GM03348 (cell line): ENCODE measurements at places on chromosomes 3 and 15.

- no peak for DNase-seq
Measured at GRCh38 chr3:12829886-12830784, 11.2 kb downstream of the RPL32 start.

- DNase-seq = no peak
Measured at GRCh38 chr3:127062926-127063325, 80.0 kb downstream of the PLXNA1 start.

DNA sequence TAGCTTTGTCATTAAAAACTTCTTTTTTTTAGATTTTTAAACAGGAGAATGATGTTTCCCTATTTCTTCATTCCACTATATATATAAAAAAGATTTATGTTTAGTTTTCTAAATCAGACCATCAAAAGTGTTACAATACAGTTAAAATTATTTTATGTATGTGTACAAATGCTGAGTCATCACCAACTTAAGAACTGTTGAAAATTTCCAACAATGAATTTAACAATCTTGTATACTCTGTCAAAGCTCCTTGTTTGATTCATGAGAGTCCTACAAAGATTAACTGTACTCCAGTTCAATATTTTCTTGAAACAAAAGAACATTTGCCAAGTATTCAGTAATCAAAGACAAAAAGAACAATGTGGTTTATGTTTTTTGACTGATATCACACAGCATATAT, 82.0 kb downstream of the POLQ start:
- no peak for DNase-seq

GRCh38 chr3:130428871-130429712, 83.6 kb downstream of the COL6A5 start:
- DNase-seq = no peak

DNA sequence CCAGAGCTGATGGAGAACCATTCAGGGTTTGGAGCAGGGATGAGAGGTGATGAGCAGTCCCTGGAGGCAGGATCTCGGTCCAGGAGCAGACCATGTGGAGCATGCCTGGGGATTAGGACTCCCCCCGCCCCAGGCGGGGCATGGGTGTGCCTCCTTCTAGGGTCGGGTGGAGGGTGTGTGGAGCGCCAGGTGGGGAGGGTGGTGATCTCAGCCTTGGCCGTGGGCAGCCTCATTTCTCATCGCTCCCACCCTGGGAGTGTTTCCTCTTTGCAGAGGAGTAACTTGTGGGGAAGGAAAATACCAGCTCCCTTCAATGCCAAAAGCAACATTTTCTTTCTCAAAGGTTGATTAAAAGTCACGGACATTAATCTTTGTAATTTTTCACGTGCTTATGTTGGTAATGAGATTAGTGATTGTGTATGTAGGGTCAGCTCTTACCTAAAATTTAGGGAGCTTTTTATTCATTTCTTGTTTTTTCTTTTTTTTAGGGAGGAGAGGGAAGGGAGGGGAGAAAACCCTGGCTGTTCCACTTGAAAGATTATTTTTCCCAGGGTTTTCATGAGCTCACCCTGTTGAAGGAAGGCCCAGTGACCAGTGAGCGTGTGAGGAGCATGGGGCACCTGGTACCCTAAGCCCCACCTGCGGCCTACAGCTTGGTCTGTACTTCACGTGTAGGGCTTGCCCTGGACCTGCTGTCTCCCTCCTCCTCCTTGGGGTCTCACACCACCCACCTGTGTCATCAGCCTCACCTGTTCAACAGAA, 11.0 kb downstream of the FBLN2 start:
- no peak for DNase-seq

DNA sequence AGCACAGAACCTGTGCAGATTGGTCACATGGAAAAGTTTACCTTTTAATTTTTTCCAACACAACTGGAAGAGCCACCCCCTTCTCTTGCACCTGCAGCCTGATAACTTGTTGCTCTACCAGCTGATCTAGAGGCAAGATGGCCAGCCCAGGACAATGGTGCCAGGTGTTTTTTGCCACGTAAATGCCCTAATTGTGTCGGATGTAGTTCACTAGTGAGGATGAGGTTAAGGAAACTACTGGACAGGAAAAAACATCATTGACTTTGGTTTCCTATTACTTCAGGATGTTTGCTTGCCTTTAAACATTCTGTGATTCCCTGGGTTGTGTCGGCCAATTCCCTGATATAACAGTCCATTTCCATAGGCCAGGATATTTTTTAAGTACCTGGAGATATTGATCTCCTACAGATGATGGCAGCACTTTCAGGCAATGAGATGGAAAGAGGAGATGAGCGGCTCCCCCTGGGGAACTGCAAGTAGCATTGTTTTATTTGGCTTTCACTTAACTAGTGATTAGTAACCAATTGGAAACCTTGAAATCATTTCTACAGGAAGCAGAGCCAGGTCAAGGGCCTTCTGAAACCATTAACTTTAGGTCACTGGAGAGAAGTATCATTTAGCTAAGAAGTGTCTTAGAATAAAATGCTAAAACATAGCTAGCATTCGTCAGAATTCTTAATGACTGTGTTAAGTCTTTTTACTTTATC, 72.5 kb downstream of the OSBPL10 start:
- DNase-seq = no peak

- DNase-seq = no peak
Measured at GRCh38 chr3:188299068-188299467, 145.1 kb downstream of the LPP start.

DNA sequence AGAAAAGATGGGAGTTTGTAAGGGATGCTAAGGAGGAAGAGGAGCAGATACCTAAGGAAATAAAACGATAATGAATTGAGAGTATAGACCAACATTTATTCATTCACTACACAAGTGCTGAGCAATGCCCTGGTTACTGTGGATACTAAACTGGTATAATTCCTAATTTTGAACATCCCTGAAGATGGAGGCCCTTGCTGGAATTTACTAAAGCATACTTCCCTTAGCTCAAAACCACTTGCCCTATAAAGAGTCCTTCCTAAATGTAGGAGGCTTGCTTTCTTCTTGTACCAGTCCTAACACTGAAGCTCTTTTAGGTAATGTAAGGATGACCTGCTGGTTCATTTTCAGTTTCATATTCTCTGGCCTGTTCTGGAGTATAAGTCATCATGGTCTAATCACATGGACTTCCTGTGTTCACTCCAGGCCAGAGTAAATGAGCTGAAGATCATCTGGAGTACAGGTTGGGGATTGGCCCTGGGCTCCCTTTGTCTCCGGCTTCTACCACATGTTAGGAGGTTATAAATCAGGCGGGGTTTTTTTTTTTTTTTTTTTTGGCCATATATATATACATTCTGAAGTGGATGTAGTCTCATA, 40.1 kb upstream of the MTMR10 start:
- no peak for DNase-seq

DNA sequence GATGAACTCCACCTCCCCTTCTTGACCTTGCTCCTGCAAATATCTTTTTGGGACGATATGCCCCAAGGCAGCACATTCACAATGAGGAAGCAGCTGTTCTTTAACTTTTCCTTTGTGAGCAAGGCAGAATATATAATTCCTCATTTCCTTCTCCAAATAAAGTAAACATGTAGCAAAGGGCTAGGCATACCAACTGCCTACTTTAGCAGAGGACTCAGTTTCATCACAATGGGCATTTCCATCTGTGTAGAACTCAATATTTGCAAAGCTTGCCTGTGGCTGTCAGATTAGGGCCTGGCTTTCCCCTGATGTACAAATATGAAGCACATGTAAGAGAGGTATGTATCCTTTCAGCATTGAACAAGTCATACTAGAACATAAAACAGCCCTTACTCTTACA, 366.9 kb downstream of the RSL24D1 start:
- no peak for DNase-seq
